ENCODE measurements at places on chromosomes 16 and 17.
A peak's percentile ranks its signal among the peaks of the same experiment; 100 is the strongest.

- no peak for DNase-seq
Observed at GRCh38 chr16:10339777-10340732, 45.8 kb upstream of the ATF7IP2 start.

DNA sequence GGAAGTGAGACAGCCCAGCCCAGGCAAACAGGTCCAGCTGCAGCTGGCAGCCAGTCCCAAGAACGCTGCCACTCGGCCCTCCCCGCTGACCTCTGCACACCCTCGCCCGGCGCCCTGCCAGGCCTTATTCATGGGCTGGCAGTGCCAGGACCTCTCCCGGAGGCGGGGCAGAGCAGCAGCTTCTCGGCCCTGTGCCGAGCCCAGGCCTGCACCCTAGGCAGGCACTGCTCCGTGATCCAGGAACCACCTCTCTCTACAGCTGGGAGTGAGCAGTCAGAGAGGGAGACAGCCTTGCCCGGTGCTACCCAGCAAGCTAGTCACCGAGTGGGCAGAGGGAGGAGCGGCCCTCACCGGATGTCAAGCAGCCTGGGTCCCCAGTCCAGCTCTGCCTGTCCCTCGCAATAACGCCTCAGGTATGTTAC, 79.9 kb upstream of the CBX4 start:
- no peak for DNase-seq

GRCh38 chr17:44636562-44636961, 19.7 kb upstream of the MEIOC start:
- DNase-seq: peak; percentile 72

DNA sequence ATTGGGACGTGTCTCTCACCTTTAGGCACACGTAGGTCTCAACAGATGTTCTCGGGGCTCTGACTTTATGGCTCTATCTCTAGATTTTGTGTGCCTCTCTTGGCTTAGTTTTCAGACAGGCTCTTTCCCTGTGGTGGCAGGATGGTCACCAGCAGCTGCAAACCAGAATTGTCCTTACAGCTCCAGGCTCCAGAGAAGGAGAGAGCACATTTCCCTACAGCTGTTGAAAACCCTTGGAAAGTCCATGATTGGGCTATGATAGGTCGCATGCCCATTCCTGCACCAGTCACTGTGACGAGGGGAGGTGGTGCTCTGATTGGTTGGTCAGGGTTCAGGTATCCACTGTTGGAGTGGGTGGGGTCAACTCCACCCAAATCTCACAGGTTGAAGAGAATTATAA, 41.5 kb downstream of the SHISA9 start:
- DNase-seq: no peak

DNA sequence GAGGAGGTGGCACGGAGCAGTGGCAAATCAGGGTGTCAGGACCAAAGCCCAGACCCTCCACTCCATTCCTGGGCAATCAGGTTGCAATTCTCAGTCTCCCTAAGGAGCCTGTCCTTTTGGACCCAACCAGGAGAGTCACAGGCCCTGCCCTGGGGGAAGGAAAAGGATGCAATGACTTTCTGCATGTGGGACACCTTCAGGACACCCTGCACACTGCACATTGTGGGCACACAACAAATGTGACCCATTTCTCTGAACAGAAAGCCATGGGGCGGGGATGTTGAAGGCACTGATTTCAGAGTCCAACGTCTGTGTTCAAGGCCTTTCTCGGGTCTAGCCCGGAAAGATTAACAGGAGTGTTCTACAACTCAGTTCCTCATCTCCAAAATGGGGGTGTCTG, 286.2 kb upstream of the FOXF1 start:
- no peak for DNase-seq

DNA sequence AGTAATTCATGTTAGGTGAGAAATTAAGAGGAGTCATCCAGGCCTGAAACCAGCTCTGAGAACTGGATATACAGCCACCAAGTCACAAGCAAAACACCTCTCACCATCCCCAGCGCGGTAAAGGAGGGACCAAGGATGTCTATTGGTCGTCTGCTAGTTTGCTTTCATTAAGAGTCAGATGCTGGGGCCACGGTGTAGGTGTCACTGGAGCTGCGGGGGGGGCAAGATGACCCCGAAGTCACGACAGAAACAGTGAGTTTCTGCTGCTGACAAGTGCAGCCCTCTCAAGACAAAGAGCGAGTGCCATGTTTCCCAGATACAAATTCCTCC, 790 bp downstream of the NCBP3 start:
- DNase-seq: no peak

DNA sequence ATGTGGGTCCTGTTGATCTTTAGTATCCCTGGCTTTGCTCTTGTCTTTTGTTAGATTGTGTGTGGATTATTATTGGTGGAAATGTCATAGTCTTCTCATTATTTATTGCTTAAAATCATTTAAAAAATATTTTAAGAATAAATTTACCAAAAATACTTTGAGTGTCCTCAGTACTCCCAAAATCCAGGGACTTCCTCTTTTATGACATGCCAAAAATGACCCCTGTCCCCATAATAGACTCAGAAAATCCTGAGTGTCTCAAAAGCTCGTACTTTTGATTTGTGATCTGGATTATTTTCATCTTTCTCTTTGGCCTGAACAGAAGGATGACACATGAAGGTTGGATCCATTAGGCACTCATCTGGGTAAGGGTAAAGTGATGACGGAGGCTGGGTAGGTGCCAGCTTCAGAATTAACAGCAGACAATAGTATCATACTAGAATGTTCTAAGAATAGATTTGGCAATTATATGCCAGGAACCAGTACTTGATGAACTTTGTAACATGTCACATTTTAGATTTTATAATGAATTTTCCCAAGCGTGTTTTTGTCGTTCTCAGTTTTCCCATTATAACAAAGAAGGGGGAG, 602.2 kb upstream of the CDH8 start:
- no peak for DNase-seq

- peak; percentile 82 for DNase-seq
Observed at GRCh38 chr16:68065716-68066305, 19.4 kb upstream of the NFATC3 start.

Data from IMR-90 (cell line).